CD4-positive, alpha-beta T cell treated with Interleukin-6 at 100 ng/mL for 8 hours (primary cell): ENCODE measurements at places on chromosomes 7 and 10.

DNA sequence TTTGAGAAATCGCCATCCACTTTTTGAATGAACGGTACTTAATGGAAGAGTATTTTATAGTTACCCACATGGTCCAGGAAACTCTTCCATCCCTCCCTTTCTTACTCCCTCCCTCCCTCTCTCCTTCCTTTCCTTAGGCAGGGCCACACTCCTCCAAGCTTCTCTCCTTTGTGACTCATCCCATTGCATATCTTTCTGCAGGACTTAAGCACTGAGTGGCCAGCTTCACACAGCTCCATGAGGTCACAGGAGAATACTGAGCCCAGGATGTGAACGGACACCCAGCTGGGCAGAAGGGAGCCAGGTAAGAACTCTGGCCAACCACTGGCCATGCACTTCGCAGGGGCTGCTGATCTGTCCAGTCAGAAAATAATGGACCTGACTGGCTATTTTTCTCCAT is 189.7 kb upstream of the ADCY1 start:
- DNase-seq: no peak

DNA sequence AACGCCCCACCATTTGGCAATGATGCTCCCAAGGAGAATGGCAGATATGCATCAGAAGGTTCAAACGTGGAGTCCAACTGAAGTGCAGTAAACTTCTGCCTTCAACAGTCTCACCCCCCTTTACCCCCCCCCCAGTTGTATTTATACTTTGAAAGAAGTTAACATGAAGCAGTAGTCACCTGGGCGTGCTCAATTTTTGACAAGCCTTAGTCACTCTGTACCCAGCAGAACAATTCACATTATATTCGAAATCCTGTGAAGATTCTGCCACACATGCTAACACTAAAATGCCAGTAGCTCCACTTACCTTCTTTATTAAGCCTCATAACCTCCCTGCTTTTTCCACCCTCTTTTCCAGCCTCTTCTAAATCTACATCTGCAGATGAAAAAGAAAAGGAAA is 894 bp downstream of the ATXN7L1 start:
- DNase-seq: no peak

DNA sequence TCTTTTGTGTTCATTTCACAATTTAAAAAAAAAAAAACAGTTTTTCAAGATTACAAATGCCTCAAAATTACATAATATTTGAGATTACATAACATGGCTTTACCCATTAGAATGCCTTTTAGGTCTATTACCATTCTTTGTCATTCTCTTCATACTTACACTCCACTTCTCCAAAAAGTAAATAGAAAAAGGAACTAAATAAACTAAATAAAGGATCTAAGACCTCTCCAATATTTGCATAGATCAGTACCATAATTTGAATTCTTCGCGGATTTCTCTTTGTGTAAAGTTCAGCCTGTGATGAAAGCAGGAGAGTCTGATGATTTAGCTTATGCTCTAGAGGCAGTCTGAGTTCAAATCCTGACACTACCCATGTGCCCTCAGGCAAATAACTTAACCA is 56.4 kb upstream of the C1GALT1 start:
- no peak for DNase-seq

GRCh38 chr10:19815036-19815730 is 1.0 kb upstream of the PLXDC2 start:
- no peak for DNase-seq

DNA sequence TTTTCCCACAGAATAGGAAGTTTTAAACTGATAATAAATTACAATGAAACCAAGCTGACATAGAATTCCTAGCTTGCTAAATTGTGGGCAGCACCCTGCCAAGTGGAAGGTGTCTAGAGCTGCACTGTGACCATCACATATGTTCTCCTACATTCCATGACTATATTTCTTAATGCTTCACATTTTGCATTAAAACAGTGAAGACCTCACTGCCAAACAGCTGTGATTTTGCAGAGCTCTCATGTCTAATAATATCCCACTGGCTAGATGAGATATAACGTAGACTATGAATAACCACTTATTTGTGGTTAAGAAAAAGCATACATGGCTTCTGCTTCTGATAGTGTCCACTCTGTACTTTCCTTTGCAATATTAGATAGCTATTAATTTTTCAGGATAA is 228.3 kb upstream of the TEX47 start:
- DNase-seq: no peak

DNA sequence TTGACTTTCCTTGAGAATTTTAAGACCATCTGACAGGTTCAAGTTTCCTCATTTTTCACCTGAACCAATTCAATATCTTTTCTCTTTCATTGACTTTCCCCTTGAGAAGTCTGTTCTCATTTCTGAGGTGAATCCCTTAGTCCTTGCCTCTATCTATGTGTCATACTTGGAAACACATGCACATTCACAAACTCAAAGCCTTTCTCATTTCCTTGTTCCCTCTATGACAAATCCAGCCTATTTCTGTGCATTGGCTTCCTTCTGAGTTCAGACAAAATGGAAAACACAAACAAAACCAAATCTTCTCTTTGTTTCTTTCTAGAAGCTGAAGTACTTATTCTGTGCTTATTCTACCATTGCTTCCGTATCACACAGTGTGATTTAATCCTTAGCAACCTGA is 13.8 kb downstream of the PTTG1IP2 start:
- no peak for DNase-seq

GRCh38 chr10:6175329-6176055 is 27.2 kb upstream of the PFKFB3 start:
- DNase-seq: no peak

DNA sequence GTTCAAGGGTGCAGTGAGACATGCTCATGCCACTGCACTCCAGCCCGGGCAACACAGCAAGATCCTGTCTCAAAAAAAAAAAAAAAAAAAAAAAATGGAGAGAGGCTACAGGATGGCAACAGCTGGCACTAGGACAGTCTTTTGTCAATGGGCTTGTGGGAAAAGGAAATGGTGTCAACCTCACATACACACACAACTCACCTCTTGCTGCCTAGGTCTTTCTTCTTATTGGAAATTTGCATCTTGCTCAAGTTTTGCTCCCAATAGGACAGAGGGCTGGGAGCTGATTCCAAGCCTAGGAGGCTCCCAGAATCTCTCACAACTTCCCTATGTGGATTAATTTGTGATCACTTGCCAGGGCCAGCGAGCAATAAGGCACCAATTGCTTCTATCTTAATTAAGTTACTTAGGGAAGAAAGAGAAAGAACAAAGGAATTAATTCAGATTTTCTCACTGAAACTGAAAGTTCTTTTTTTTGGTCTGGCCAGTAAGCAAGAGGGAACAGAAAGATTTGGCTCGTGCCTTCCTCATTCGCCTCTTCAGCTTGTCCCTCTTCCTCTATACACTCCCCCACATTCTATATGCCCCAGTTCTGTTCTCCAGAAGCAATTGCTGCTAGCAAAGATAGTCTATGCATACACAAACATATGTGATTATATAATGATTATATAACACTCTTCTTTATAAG is 33.8 kb downstream of the MAP3K8 start:
- no peak for DNase-seq

DNA sequence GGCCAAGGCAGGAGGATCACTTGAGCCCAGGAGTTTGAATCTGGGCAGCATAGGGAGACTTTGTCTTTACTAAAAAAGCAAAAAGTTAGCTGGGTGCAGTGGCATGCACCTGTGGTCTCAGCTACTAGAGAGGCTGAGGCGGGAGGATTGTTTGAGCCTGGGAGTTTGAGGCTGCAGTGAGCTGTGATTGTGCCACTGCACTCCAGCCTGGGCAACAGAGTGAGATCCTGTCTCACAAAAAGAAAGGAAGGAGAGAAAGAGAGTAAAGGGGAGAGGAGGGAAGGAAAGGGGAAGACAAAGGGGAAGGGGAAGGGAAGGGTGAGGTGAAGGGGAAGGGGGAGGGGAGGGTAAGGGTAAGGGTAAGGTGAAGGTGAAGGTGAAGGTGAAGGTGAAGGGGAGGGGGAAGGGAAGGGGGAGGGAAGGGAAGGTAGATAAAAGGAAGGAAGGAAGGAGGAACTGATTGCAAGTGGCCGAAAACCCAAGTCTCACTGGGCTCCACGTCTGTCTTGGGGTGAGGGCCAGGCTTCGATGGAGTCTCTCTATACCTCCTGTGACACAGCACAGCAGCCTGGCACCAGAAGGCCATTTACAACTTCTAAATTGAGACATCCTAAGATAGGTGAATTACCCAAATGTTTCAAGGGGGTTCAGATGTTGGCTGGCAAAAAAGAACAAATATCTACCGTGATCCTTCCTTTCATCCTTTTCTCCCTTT is 4.0 kb upstream of the KLRG2 start:
- no peak for DNase-seq
